Body of pancreas (tissue), 4 donors: ENCODE measurements at places on chromosomes 13 and 19. TPM values are rescaled to one million over a fixed set of nuclear protein-coding genes. Genes with fewer than 3 reads are reported as not detected.

- no peak overlapping the region for H3K4me3 ChIP-seq
- DNase-seq, result no peak
- no peaks in the 10 kb centered on the region for H3K4me1 ChIP-seq
Observed at GRCh38 chr13:83340170-83340569, 542.1 kb downstream of the SLITRK1 start.

GRCh38 chr13:49652355-49653305, 24.3 kb downstream of the ARL11 start:
- no peaks in the 10 kb centered on the region for H3K36me3 ChIP-seq
- no peaks in the 10 kb centered on the region for H3K27me3 ChIP-seq
- H3K4me1 ChIP-seq, result no peaks in the 10 kb centered on the region

GATAD2A gene
- 35.8 TPM for total RNA-seq

GRCh38 chr13:112657850-112658445, 31.9 kb upstream of the ATP11A start:
- H3K4me1 ChIP-seq, result peaks cover 8% of the 10 kb centered on the region
- no peaks in the 10 kb centered on the region for H3K27me3 ChIP-seq
- no peak overlapping the region for H3K4me3 ChIP-seq
- peak; percentile 23 for DNase-seq
- H3K36me3 ChIP-seq, result no peaks in the 10 kb centered on the region
